ENCODE measurements at places on chromosomes 13 and 19.
A peak's percentile ranks its signal among the peaks of the same experiment; 100 is the strongest.

- DNase-seq: no peak
Measured at GRCh38 chr13:110254151-110254679, 52.7 kb downstream of the COL4A1 start.

- no peak for DNase-seq
Measured at GRCh38 chr13:72536714-72537394, 190.6 kb downstream of the MZT1 start.

DNA sequence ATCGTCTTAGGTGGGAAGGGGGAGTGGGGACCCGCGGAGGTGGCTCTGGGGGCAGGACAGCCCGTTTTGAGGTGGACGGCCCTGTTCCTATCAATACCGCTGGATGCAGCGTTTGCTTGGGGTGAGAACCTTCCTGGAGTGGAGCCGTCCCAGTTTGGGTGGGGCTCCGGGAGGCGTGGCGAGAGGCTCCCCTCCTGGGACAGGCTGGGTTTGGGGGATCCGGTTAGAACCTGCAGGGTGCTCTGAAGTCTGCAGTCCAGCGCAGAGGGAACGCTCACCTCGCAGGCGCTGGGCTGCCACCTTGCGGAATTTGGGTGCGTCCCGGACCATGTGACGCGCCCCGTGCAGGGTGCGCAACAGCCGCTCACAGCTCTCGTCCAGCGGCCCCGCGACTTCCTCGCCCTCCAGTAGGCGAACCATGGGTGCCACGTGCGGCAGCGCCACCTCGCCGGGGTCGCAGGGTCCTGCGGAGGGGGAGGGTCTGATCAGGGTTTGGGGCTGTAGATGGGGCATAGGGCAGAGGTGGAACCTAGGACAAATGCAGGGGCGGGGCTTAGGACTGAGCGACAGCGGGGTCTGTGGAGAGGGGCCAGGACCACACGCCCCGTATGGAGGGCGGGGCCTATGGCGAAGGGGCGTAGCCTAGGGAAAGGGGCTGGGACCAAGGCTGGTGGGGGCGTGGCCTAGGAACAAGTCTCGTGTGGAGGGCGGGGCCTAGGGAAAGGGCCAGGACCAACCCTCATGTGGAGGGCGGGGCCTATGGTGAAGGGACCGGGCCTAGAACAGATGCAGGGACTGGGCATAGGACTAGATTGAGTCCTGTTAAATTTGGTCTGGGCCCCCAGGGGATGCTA lies 13.8 kb downstream of the SH2D3A start:
- DNase-seq: peak; percentile 94

DNA sequence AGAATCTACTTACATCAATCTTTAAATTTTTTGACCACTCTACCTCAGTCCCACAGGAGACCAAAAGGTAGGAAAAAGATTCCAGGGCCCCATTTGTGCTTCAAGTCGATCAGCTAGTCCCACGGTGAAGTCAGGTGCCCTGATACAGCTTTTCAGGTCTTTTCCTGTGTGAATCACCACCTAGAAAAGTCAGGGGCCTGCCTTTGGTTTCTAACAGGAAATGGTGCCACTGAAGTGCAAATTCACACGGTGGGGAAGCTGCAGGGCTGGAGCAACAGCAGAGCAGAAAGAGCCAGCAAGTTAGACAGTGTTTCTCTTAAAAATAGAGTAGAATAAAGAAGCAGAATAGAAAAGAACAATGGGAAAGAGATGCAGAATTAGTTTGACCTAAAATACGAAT lies 107.5 kb downstream of the KLF12 start:
- DNase-seq: peak; percentile 71

- DNase-seq: no peak
Measured at GRCh38 chr13:46278474-46278873, 66.7 kb downstream of the LRRC63 start.

DNA sequence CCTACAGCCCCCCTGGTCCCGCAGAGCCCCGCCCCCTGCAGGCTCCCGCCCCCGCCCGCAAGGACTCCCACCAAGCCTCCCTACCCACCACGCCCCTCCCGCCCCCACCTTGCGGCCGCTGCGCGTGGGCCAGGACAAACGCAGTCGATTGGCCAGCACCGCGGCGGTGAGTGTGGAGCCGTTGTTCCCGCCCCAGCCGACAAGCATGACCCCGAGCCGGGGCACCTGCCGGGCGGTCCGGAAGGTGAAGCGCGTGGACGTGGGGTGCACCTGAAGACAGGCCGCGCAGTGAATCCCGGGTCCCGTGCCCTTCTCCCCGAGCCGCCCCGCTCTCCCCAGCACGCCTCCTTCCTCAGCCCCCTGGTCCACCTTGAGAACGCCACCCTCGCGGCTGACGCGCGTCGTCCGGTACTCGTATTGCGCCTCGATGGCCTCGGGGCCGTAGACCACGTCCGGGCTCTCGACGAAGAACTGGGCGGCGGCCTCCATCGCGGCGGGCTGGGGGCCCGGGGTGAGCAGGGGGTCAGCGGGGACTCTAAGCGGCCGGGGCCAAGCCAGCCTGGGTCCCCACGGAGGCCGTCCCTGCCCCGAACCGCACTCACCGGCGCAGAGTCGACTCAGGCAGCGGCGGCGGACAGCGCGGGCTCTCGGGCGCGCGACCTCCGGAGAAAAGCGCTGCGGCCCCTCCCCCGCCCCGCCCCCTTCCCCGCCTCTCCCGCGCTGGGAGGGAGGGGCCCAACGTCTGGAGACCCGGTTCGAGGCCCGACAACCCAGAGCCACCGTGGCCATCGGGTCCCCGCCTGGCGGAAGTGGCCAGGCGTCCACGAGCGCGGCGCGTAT lies at the start of gene ISYNA1:
Gene ISYNA1, minus strand, starts transcription at position 643 of the 840 bp plus-strand sequence. Its CDS starts 154 bp downstream, at position 489.
- peak; percentile 70 for DNase-seq

- no peak for DNase-seq
Measured at GRCh38 chr13:44240611-44241145, 132.9 kb upstream of the SERP2 start.

All from activated T-cell treated with anti-CD3 and anti-CD28 coated beads, Interleukin-2, amount 50 U/mL, for 48 hours (primary cell).